ELR (cell line): ENCODE measurements at places on chromosomes 12 and 14.

DNA sequence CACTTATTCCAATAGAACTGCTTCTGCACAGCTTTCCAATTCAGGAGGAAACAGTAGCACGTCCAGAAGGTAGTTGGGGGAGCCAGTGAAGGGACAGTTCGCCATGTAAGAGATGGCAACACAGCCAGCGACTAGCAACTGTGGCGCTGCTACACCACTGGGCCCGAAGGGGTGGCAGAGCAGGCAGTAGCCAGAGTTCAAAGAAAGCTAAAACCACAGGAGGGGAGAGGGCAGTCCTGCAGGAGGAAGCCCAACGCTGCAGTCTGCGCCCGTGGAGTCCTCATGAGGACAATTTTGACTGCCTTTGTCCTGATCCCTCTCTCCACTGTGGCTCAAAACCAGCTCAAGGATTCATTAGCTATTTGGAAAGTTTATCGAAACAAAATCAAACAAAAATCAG lies 591.2 kb downstream of the VRK1 start:
- no peak for DNase-seq

- no peak for DNase-seq
Measured at GRCh38 chr14:52883658-52884057, 67.2 kb downstream of the FERMT2 start.

DNA sequence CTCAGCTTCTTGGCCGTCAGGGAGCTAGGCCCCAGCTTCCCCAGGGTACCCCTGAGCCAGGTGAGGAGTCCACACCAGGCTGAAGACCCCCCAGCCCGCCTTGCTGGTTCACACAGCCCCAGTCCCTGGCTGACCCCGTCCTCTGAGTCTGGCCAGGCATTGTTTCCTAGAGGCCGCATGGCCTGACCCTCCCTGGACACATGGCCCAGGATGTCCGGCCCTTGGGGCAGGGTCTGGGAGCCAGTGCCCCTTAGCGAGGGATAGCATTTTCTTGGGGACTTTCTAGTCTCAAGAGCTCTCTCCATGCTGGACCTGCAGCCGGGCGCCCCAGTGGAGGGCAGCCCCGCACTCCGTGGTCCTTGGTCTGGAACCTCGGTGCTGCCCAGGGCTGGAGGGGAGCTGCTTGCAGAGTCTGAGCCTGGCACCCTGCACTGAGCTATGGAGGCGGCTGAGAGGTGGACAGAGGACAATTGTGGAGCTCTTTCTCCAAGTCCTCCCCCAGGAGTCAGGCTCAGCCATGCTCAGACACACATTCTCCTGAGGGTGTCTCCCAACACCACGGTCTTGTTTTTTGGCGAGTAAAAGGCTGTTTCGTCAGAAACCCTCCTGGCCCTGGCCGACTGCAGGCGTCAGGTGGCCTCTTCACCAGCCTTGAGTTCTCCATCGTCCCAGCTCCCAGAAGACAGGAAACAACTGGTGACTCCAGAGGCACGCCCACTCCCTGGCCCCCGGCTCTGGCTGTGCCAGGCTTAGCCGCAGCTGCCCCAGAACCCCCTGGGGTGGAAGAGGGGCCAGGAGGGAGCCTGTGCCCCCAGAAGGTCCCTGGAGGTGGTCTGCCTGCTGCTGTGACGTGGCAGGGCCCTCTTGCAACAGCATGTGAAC lies 17.6 kb upstream of the CRIP2 start:
- DNase-seq, result no peak

DNA sequence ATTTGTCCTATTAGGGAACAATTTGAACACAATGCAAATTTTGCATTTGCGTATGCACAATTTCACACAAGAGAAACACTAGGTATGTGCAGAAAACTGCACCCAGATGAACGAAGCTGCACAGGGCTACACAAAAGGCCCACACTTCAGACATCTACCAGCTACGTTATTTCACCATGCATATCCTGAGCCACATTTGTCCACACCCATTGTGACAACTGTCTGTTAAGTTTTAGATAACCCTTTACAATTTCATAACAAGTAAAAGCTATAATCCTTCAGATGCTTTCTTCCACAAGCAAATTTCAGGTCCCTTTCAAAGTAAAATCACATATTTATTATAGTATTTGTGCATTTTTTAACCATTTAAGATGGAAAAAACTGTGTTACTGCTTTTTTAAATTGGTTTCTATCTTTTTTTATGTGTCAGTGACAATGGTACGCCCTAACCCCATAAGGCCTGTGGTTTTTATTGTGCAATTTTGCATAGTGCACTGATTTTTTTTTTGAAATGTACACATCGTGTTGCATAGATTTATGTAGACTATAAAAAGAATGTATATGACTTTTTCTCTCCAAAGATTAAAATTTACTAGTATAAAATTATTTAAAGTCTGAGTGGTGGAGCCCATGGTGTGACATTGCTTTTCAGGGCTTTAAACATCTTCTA lies 87.8 kb upstream of the BTG1 start:
- no peak for DNase-seq
